ENCODE measurements at places on chromosomes 6 and 20.
A peak's percentile ranks its signal among the peaks of the same experiment; 100 is the strongest.

DNA sequence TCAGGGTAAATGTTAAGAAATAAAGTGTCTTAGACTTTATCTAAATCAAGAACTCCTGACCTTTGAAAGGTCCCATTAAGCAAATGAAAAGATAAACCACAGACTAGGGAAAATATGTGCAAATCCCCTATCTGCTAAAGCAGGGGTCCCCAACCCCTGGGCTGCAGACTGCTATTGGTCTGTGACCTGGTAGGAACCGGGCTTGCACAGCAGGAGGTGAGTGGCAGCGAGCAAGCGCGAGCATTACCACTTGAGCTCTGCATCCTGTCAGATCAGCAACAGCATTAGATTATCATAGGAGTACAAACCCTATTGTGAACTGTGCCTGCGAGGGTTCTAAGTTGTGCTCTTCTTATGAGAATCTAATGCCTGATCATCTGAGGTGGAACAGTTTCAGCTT lies 42.4 kb downstream of the LCA5 start:
- no peak for DNase-seq

DNA sequence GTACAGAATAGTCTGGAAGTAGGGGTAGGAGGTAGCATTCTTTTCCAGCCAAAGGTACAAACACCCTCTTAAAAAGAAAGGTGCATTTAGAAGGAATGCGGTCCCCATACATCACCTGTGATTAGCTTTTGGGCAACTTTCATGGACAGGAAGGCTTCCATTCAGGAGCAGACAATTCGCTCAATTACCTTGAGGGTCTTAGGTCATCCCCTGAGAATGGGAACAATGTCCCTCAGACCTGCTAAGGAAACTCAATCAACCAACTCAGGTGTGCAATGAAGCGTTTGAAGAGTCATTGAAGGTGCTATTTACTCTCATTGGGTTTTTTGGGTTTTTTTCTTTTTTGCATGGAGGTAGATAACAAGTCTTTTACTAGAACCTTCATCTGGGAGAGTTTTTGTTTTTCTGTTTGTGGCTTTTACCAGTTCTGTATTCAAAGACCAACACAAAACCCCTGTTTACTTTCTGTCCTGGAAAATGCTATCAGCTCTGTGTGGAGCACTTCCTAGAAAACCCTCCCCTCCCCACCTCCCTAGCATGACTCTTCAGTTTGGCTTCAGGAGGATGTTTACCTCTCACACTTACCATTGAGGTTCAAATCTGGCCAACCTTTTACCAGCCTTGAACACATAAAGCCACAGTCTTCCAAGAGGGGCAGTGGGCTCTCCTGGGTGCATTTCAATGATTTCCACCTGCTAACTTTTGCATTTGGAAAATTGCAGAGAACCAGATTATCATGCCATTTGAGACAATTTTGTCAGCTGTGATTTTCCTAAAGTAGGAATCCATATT lies 271.2 kb upstream of the PRDM1 start:
- no peak for DNase-seq

DNA sequence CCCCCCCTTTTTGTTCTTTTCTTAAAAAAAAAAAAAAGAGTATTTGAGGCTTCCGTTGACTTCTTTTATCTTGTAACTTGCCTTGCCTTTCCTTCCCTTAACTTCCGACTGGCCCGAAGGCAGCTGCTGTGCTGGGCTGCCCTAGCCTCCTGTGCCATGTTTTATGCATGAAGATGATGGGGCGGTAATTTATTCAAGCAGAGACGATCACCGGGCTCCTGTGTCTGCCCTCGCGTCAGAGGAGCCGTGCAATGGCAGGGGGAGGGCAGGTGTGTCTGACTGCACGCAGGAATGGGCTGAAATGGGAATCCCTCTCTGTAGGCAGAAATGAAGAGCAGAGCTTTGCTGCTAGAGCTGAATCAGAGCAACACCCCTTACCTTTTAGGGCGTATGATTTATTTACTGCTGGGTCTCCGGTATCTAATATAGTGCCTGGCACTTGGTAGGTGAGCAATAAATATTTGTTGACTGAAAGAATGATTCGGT lies 106.3 kb upstream of the RIPOR2 start:
- no peak for DNase-seq

- DNase-seq = no peak
Observed at GRCh38 chr6:107661291-107661690, 162.8 kb downstream of the SCML4 start.

DNA sequence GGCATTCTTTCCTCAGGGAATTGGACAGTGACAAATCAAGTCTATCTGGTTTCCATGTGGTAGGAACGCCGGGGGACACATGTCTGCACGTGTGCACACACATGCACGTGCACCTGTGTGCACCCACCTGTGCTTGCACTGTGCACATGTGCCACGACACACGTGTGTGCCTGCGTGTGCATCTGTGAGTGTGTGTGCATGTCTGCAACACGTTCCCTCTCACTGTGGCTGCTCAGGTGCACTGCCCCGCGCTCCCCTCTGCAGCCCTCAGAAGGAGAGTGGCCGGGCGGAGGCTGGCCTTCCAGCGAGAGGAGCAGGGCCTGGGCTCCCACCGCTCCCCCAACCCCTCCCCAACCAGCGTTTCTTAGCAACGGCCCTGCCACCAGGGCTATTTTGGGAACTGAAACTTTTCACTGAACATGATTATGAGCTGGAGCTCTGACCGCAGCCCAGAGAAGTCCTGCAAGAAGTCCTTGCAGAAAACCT lies 147.8 kb downstream of the PHACTR3 start:
- DNase-seq = peak; percentile 74

DNA sequence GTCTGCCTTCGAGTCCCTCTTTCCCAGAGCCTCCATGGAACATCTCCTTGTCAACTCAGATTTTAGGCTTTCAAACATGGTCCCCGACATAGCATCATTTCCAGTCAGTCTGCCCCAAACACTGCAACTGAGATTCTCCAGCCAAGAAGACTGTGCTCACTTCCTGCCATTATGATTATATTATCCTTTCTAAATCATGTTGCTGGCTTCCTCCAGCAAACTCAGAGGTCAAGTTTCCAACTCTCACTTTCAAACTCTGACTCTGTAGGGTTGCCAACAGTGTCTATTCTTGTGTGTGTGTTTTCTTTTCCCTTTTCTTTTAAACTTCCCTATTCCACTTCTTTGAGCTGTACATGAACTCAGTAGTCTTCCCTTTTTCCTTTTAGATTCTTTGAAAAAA lies 61.2 kb upstream of the TRAF3IP2 start:
- no peak for DNase-seq

- no peak for DNase-seq
Observed at GRCh38 chr6:131107151-131107550, 28.1 kb upstream of the AKAP7 start.

DNA sequence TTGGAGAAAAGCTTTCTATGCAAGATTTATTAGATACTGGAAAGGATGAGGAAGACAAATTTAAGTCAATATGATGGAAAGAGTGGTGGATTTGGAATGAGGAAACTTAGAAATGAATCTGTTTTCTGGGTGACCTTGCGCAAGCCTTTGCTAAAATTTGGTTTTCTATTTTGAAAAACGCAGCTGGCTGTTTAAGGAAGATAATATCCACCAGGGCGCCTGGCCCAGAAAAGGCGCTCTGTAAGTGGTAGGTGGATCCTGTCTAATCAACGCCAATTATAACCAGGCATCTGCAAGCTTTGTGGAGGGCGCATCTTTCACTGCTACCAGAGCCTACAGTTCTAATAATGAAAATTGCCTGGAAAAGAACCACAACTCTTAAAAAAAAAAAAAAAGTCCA lies 398 bp upstream of the SPATS1 start:
- DNase-seq = no peak

- DNase-seq = no peak
Observed at GRCh38 chr6:168319279-168320111, at the start of gene DACT2. Gene DACT2, minus strand, starts transcription at chr6:168319777. Its CDS starts 144 bp downstream, at chr6:168319633.

DNA sequence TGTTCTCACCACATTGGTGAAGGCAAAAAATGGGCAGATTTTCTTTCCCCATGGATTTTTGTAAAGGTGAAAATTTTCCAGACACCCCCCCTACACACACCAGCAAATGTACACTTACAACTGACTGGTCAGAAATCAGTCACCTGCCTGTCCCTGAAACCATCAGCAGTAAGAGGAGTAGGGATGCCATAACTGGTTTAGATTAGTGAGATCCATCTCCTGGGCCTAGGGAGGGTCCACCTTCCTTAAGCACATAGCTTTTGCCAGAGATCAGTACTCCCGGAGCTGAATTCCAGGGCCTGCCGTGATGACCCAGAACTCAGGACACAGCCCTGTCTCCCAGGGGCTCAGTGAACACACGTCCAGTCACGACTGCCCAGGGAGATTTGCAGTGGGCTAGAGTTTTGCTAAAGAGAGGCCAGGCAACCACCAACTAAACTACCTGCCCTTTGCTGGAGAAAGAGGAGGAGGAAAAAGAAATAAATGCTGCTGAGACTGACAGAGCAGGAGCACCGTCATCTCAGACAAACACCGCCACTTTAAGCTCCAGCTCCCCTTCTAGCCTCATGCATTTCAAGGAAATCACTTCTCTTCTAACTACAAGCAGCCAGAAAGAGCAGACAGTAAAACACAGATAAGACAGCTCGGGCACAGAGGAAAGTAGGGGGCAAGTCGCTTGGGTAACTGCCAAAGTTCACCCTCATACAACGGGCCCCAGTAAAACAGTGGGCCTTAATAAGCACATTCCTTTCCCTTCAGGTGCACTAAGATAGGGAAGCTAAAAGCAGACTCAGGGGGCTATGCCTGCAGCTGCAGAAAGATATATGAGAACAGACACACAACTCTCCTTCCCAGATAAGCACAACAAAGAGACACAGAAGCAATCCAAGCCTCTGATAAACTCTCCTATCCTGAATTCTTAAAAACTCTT lies 82.6 kb upstream of the SPTLC3 start:
- DNase-seq = no peak

GRCh38 chr6:157613011-157613522 lies 210.0 kb upstream of the SNX9 start:
- no peak for DNase-seq

- peak; percentile 83 for DNase-seq
Observed at GRCh38 chr20:62832212-62832922, 15.5 kb downstream of the COL9A3 start.

- DNase-seq = no peak
Observed at GRCh38 chr6:32447932-32448331, 8.2 kb downstream of the HLA-DRA start.

All from GM12891 (cell line).